SHP77 treated with DMSO at 0.1 percent for 48 hours (cell line): ENCODE measurements at places on chromosomes 4 and X.

- DNase-seq: no peak
Observed at GRCh38 chr4:11421116-11421515, 7.6 kb downstream of the HS3ST1 start.

- DNase-seq: no peak
Observed at GRCh38 chrX:63930140-63930539, 145.1 kb upstream of the ARHGEF9 start.

DNA sequence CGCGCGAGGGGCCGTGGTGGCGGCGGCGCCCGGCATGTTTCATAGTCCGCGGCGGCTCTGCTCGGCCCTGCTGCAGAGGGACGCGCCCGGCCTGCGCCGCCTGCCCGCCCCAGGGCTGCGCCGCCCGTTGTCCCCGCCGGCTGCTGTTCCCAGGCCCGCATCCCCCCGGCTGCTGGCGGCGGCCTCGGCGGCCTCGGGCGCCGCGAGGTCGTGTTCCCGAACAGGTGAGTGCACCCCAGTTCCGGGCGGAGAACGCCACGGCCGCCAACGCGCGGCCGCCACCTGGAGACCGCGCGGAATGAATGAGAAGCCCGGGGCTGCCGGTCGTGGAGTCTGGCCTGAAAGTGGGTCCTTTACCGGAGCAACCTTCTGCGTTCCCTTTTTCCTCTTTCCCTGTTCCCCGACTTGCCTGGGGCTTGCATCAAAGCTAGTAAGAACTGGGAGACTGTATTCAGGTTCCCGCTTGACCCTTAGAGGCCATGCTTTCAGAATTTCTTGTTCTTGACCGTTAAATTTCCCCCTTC lies 429 bp downstream of the NOCT start:
- no peak for DNase-seq

DNA sequence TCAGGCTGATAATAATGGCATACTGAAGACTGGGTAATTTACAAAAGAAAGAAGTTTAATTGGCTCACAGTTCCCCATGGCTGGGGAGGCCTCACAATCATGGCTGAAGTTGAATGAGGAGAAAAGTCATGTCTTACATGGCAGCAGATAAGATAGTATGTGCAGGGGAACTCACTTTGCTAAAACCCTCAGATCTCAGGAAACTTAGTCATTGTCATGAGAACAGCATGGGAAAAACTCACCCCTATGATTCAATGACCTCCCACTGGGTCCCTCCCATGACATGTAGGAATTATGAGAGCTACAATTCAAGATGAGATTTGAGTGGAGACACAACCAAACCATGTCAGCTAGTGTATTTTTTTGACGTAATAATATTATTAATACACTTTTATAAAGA lies 149.8 kb upstream of the BOD1L1 start:
- DNase-seq: no peak

DNA sequence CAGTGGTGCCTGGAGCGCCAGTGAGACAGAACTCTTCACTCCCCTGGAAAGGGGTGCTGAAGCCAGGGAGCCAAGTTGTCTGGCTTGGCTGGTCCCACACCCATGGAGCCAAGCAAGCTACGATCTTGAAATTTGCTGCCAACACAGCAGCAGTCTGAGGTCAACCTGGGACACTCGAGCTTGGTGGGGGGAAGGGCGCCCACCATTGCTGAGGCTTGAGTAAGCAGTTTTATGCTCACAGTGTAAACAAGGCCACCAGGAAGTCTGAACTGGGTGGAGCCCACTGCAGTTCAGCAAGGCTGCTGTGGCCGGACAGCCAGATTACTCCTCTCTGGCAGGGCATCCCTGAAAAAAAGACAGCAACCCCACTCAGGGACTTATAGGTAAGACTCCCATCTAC lies 149.5 kb downstream of the EDA2R start:
- DNase-seq: no peak

DNA sequence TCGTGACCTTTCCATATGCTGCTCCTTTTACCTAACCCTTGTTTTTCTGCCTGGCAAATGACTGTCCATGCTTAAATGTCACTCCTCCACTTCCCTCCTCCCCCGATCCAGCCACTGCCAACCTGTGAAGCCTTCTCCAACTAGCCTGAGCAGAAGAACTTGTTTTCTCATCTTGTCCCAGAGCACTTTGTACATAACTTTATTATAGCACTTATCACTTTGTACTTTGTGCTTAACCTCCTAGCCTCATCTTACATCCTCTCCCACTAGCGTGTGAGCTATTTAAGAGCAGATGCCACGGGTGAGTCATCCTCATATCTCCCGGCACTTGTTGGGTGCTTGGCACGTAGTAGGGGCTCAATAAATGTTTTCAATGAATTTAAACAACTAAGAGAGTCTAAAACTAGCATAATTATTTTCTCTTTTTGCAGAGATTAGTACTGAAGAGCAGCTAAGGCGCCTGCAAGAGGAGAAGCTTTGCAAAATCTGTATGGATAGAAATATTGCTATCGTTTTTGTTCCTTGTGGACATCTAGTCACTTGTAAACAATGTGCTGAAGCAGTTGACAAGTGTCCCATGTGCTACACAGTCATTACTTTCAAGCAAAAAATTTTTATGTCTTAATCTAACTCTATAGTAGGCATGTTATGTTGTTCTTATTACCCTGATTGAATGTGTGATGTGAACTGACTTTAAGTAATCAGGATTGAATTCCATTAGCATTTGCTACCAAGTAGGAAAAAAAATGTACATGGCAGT lies 46.9 kb downstream of the XIAP start:
- no peak for DNase-seq

DNA sequence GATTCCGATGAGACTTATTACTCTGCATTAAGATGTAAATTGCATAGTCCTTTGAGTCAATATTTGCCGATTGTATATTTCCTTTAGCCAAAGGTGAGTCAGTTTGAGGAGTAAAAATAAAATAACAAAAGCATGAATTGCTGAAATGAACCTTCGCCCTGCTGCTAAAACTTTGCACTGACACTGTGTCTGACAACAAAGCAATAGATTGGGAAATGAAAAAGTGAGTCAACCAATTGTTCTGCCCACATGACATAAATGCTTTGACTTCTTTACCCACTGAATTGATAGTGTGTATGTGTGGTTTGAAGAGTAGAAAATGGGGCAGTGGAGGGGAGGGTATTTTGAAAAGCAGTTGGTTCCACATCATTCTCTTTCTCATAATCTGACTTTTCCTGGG lies 88.4 kb upstream of the AFF2 start:
- DNase-seq: no peak

DNA sequence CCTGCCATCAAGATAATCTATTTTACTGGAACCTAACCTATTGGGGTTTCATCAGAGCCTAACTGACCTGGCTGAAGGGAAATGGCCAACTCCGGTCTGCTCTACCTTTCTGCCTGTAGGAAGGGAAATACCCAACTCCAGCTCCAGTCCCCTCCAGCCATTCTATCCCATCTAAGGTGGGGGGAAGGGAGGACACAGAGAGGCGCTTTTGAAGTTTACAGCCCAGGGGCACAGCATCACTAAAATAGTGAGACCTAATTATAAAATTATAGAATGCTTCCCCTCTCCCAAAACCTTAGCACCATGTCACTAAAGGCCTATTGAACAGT lies 27.8 kb upstream of the ACSL4 start:
- DNase-seq: no peak

- no peak for DNase-seq
Observed at GRCh38 chr4:14812101-14812500, 190.2 kb upstream of the CPEB2 start.
